ENCODE measurements at places on chromosomes 7 and 10.

- DNase-seq: no peak
Observed at GRCh38 chr10:118798231-118798662, 43.5 kb upstream of the CACUL1 start.

DNA sequence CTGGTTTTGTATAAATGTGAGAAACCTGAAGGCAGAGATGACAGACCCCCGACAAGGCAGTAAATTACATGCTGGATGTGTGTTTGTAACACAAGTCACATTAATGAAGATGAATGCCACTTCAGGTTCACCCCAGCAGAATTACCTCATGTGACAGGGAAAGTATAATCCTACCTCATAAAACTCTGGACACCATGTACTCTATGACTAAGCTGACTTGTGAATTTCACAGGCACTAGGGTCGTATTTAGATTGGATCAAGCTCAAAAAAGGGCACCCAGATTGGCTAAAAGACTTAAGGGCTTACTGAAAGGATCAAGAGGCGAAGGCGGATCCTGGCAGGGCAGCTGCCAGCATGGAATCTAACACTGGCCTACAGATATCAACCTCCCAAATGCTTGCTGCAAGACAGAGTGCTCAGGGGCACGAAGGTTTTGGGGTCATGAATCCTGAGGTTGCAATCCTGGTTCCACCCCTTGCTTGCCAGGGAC is 161.4 kb downstream of the PIP4K2A start:
- no peak for DNase-seq

- no peak for DNase-seq
Observed at GRCh38 chr10:132674311-132674710, 111.6 kb downstream of the NKX6-2 start.

- DNase-seq: no peak
Observed at GRCh38 chr7:16068183-16068582, 353.2 kb downstream of the CRPPA start.

GRCh38 chr7:88314061-88314491 is 7.4 kb upstream of the STEAP4 start:
- no peak for DNase-seq

DNA sequence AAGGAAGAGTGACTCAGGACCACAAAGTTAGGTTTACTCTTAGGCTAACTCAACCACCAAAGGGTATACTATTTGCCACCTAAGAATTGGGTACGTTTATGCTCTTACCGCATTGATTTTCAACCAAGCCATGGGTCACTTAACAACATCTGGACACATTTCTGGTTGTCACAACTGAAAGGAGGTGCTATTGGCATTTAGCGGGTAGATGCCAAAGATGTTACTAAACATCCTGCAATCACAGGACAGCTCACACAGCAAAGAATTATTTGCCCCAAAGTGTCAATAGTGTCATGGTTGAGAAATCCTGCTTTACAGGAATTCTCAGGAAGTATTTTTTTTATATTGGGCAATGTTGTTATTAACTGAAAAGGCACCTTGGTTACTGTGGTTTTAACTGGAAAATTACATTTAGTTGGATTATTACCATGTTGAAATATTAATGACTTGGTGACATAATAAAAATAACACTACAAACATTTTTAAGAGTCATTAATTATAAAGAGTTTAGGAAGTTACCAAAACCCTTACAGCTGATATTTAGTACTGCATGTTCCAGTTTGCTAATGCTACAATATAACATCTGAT is 185.0 kb upstream of the TMEM196 start:
- DNase-seq: no peak
